ENCODE measurements at places on chromosomes 3 and 15.
A peak's percentile ranks its signal among the peaks of the same experiment; 100 is the strongest.

DNA sequence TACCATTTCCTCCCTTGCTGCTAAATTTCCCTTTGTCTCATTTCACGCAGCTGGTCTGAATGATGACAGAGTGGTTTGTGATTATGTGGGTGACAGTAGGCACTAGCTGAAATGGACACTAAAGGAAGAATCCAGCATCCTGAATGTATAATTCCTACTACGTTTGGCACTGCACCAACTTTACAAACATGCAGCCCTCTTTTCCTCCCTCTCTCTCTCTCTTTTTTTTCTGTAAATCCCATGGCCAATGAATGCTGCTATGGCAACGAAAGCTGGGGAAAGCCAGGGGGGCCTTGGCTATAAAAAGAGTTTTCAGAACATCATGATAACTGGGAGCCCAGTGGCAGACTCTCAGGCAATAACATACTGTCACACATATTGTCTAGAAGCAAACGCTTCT, 367.2 kb upstream of the AGTR1 start:
- DNase-seq, result no peak

- peak; percentile 63 for DNase-seq
Observed at GRCh38 chr3:31165399-31165860, 271.0 kb upstream of the GADL1 start.

DNA sequence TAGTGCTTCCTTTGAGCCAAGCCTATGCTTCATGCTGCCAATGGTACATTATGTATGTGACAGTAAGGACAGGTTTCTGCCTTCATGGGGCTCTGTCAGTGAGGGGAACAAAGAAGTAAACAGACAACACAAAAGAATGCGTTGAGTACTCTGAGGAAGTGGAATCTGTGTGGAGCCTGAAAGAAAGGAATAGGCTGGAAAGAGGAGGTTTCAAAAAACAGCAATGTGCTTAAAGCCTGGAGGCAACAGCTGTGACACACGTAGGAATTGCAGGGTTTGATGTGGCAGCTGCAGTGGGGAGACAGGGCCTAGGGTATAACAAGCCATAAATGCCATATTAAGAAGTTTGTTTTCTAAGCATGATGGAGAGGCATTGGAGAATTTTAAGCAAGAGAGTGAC, 316.7 kb downstream of the CLSTN2 start:
- DNase-seq, result no peak

DNA sequence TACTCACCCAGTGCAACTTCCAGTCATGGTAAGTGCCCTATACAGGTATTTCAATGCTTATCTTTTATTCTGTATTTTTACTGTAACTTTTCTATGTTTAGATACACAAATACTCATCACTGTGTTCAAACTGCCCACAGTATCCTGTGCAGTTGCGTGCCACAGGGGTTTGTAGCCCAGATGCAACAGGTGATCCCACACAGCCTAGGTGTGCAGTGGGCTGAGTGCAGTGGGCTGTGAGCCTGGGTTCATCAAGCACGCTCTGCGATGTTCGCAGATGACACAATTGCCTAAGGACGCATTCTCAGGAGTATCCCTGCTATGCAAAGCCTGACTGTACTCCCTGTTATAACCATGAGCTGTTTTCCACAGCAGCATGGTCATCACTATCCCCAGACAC, 36.2 kb upstream of the VGLL4 start:
- no peak for DNase-seq

DNA sequence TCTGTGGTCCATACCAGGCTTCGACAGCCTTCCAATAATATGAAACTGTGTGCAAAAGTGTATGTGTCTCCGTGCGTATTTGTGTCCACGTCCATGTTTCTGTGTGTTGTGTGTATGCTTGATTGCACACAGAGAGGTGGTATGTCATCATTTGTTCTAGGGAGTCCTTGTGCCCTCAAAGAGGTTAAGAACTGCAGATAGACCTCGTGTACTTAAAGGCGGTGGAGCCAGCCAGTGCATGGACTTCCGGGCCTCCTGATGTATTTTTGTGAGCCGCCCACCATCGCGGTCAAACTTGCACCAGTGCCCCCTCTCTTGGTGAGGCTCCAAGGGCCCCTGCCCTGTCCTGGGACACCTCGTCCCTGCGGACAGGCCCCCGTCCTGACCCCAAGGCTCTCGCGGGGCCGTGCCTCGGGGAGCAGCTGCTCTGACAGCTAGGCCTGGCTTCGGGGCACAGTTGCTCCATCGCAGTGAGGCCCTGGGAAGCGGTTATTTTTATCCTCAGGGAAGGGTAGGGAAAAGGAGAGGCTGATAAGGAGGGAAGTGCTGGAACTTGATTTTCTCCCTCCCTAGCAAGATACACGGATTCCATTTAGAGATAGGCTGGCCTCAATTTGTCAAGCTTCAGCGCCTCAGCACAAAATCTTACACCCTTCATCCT, 1.2 kb upstream of the RYK start:
- no peak for DNase-seq

DNA sequence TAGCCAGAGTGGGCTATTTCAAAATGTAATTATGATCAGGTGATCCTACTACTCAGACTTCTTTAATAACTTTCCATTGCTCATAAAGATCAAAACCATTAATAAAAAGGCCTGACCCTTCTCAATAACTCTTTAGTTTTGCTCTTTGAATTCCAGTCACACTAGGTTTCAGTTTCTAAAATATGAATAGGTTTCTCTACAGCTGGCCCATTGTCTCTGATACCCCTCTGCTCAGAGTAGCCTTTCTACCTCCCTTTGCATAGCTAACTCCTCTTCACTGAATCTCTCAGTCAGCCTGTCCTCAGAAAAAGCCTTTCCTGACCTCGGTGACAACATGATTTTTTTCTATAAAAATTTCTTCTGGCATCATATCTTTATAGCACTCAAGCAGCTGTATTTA, 209.1 kb downstream of the UNC13C start:
- no peak for DNase-seq

- no peak for DNase-seq
Observed at GRCh38 chr3:178856804-178857203, 214.8 kb downstream of the ZMAT3 start.

DNA sequence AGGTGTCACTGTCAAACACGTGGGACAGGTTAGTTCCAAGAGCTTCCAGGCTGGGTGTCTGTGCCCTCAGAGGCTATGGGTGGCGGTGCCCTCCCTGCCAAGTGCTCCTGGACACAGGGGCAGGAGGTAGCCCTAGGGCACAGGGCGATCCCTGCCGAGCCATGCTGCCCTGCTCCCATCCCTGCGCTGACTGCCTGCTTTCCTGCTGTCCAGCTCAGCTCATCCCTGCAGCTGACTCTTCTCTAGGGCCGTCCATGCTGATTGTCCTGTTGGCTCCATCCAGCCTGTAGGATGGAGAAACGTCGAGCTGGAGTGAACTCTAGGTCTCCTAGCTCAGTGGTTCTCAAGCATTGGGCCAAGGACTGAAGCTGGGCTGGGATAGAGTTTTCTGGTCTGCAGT, 3.7 kb downstream of the PDIA5 start:
- DNase-seq, result no peak

DNA sequence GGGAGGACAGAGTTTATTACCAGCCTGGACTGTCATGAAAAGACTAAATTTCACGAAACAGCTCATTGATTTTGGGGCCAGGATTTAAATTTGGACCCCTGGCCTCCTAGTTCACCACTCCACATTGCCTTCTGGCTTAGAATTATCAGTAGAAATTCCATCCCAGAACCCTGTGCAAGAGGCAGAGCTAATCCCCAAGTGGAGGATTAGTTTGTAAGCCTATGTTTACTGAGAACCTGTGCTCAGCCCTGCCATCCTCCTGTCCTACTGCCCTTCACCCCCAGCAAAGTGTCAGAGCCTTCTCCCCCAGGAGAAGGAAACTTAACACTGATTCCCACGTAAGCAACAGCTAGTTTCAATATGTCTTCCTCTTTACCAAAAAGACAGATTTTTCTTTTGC, 99.4 kb downstream of the SST start:
- no peak for DNase-seq

DNA sequence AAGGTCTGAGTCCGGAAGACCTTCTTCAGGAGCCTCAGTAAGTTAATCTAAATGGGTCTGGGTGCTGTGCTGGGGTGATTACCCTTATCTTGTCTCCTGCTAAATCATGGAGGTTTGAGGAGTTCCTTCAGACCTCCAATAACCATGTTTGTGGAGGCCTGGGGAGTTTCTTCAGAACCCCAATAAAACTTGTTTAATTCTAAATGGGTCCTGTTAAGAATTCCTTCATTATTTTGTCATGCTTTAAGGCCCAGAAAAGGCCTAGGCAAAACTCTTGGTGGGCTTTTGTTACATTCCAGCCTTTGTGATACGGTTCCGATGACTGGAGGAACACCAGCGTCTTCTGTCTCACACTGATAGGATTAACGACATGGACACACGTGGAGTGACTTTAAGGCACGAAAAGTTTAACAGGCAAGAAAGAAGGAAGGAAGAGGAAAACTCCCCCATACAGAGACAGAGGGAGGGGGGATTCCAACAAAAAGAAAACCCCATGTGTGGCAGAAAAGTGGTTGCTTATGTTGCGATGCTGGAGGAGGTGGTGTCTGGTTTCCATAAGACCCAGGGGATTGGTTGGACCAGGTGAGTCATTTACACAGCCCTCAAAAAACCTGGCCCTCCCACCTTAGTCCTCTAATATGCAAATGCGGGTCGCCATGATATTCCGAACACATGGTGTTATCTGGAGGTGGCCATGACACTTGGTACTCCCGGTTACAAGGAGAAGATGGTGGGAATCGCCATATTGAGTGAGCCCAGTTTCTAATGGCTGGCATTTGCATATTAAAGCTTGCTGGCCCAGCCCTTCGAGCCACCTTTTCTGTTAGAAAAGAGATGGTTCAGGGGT, 72.6 kb upstream of the MFGE8 start:
- DNase-seq, result no peak

DNA sequence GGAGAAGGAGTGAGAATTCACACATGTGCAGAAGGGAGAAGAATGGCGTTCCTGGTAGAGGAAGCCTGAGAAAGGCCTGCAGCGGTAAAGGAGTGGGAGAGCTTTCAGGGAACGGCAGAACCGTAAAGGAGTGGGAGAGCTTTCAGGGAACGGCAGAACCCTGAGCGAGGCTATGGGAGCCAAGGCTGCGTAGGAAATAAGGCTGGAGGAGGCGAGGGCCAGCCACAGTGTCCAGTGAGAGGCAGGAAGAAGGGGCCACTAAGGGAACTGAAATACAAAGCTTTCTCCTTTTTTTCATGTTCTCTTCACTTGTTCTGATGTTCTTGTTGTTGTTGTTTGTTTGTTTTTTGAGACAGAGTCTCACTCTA, 41.6 kb downstream of the GOLGA6L10 start:
- DNase-seq, result no peak

GRCh38 chr3:153572165-153572564, 410.1 kb downstream of the RAP2B start:
- no peak for DNase-seq

DNA sequence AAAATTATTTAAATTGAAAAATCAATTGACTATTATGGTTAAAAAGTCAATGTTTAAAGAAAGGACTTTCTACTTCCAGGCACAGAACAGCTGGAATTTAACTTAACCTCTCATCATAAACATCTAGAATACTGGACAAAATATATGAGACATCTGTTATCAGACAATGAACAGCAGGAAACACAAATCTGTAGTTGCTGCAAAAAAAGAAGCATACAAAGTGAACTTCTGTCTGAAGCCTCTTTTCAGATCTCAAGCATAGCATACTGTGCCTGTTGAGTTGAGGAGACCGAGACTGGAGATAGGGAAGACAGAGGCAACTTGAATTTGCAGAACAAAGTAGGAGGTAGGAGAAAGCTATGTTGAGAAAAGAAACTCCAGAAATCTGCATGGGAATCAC, 140.0 kb upstream of the CBLB start:
- DNase-seq, result no peak

Data from fibroblast of the aortic adventitia (primary cell).